ENCODE measurements at places on chromosomes 6 and 20. TPM values are rescaled to one million over a fixed set of nuclear protein-coding genes. Genes with fewer than 3 reads are reported as not detected.

Gene FOXS1
- 1.3 TPM for total RNA-seq

Gene TBXT
- not detected for total RNA-seq

Gene PPP1R3D
- 7.5 TPM for total RNA-seq

Gene KIF6
- total RNA-seq: not detected

Gene FAM83D
- 16.0 TPM for total RNA-seq

Gene FAM83C
- not detected for total RNA-seq

Gene MRAP2
- 3.6 TPM for total RNA-seq

Gene ESF1
- 11.6 TPM for total RNA-seq

Gene SYCP2L
- not detected for total RNA-seq

Gene UBE2C
- total RNA-seq: 18.9 TPM

Gene C6orf118
- total RNA-seq: not detected

Gene TRIM31
- not detected for total RNA-seq

Gene TMEM170B
- total RNA-seq: 2.3 TPM

Gene RAET1G
- total RNA-seq: 0.33 TPM

Gene HSPA1L
- total RNA-seq: 0.98 TPM

Gene FOXQ1
- total RNA-seq: not detected

Gene PHACTR3
- 0.57 TPM for total RNA-seq

Gene RFX6
- not detected for total RNA-seq

Gene GABRR1
- 0.10 TPM for total RNA-seq

Gene ZNF831
- not detected for total RNA-seq

Gene PLN
- not detected for total RNA-seq

Gene CST2
- total RNA-seq: not detected

Gene KCNG1
- total RNA-seq: 2.0 TPM

Gene SPTLC3
- 0.96 TPM for total RNA-seq

Gene HCK
- total RNA-seq: 0.33 TPM

Gene MUC21
- not detected for total RNA-seq

Gene ABCF1
- total RNA-seq: 46.2 TPM

Gene DEF6
- total RNA-seq: 0.98 TPM

Gene POM121L2
- total RNA-seq: not detected

Gene TXLNB
- total RNA-seq: 0.38 TPM

Gene STMN3
- 5.6 TPM for total RNA-seq

Gene OR2J3
- total RNA-seq: under 0.01 TPM

Gene LAMA2
- total RNA-seq: 1.6 TPM

Gene PLA2G7
- 0.19 TPM for total RNA-seq

Gene MAP7
- 0.65 TPM for total RNA-seq

Gene SLC22A16
- not detected for total RNA-seq

Gene ADGRB3
- total RNA-seq: not detected

Gene DNAH8
- under 0.01 TPM for total RNA-seq

Gene TRERF1
- total RNA-seq: 0.10 TPM

Gene SERINC1
- total RNA-seq: 143 TPM

Gene TRAPPC3L
- 0.33 TPM for total RNA-seq

Gene GHRH
- total RNA-seq: not detected

Gene WFDC5
- total RNA-seq: not detected

Gene C20orf144
- 0.10 TPM for total RNA-seq

Gene RAB44
- total RNA-seq: under 0.01 TPM

Gene HLA-DMA
- total RNA-seq: 2.0 TPM

Gene CST1
- not detected for total RNA-seq

Gene ANKRD60
- total RNA-seq: not detected

Gene ANKRD66
- not detected for total RNA-seq

Gene DNMT3B
- total RNA-seq: 3.7 TPM

Gene SLC44A4
- total RNA-seq: 0.29 TPM

Gene MOXD1
- total RNA-seq: 0.29 TPM

Gene TINAG
- total RNA-seq: not detected

Gene SLC24A3
- total RNA-seq: not detected

Gene DHX35
- total RNA-seq: 12.0 TPM

Gene C6orf58
- total RNA-seq: 0.38 TPM

Gene RIMS4
- not detected for total RNA-seq

Gene NRN1
- total RNA-seq: 47.7 TPM

Gene DLK2
- not detected for total RNA-seq

All from vein endothelial cell (primary cell).